Ascending aorta (tissue), 2 donors: ENCODE measurements at places on chromosomes 7 and 10.

GRCh38 chr7:8913682-8914081, 480.3 kb downstream of the NXPH1 start:
- no peak for DNase-seq
- no peaks in the 10 kb centered on the region for H3K27me3 ChIP-seq
- no peak overlapping the region for H3K27ac ChIP-seq
- no peak overlapping the region for H3K4me3 ChIP-seq

DNA sequence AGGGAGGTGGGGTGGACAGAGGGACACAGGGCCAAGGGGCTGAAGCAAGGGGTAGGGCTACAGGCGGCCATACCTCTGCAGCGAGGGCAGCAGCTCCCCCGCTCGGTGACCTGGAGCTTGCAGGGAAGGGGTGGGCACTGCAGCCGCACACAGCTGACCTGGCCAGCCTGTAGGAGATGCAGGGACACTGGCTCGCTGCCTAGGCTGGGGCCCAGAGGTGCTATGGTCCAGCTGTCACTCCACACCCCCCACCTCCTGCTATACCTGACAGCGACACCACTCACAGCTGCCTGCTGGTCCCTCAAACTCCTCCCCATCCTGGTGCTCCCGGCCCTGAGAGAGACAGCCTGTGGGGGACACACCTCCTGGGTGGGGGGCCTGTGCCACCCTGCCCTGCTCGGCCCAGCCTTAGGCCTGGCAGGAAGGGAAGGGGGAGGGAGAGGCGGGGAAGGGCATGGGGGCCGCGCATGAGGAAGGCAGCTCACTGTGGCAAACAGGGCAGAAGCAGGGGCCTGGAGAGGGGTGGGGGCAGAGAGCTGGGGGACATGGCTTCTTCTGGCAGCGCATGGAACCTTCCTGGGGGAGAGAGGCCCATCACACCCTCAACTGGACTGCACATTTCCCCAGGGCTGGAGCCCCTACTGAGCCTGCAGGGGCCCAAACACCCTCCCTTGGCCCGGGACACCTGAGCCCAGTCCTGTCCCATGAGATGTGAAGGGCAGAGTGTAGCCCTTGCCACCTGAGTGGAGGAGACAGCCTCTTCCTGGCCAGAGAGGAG, 23.9 kb downstream of the ATP6V1F start:
- no peaks in the 10 kb centered on the region for H3K36me3 ChIP-seq
- no peak overlapping the region for H3K27ac ChIP-seq
- H3K27me3 ChIP-seq: no peaks in the 10 kb centered on the region
- DNase-seq: no peak
- no peaks in the 10 kb centered on the region for H3K4me1 ChIP-seq

DNA sequence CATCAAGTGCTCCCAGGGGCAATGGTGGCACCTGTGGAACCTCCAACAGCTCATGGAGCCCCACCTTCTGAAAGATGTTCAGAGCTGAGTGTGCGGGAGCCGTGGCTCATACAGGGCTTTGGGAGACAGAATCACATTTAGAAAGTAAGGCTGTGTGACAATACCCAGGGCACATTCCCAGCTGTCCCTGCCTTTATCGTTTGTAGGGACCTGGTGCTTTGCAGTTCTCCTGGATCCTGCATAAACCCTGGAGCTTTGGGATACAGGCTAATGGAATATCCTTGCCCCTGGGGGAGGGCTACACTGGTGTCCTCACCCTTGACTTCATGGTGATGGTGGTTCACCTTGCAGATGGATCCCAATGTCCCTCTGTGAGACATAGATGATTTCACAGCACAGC, 134.8 kb upstream of the LAMB4 start:
- H3K27ac ChIP-seq: no peak overlapping the region
- no peaks in the 10 kb centered on the region for H3K4me1 ChIP-seq
- H3K4me3 ChIP-seq: no peak overlapping the region
- H3K27me3 ChIP-seq: no peaks in the 10 kb centered on the region

DNA sequence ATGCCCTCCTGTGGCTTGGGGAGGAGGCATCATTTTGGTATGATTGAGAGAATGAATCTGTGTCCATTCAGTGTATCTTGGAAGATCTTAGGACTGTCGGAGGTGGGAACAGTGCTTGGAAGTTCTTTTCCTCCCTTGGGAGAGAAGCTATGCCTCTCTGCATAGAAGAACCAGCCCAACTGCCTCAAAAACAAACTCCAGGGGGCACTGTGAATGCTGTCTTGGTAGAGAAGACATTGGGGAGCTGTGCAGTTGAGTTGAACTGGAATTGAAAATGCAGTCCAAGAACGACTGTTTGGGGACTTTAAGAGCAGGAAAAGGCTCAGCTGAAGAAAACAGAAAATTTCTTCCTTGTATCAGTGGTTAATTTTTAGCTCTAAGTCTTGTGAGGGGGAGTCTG, 4.9 kb upstream of the GJD4 start:
- DNase-seq: no peak
- H3K27ac ChIP-seq: no peak overlapping the region
- H3K27me3 ChIP-seq: no peaks in the 10 kb centered on the region
- no peak overlapping the region for H3K4me3 ChIP-seq
- no peaks in the 10 kb centered on the region for H3K4me1 ChIP-seq
- H3K36me3 ChIP-seq: no peaks in the 10 kb centered on the region

- no peak overlapping the region for H3K4me3 ChIP-seq
- no peak for DNase-seq
- H3K36me3 ChIP-seq: no peaks in the 10 kb centered on the region
- H3K27me3 ChIP-seq: no peaks in the 10 kb centered on the region
Observed at GRCh38 chr10:112526139-112526538, 79.1 kb downstream of the VTI1A start.

DNA sequence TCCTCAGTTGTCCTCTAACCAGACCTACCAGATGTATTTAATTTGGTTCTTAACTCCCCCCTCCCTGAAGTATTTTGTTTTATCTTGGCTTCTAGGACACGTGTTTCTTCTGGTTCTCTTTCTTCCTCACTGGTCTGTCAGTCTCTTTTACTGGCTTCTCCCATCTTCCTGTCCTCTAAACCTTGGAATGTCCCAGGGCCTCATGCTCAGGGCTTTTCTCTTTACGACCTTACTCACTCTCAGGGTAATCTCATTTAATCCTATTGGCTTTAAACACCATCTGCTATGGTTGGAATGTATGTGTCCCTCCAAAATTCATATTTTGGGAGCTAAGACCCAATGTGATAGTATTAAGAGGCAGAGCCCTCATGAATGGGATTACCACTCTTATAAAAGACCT, 418.2 kb upstream of the PODXL start:
- H3K27me3 ChIP-seq: no peaks in the 10 kb centered on the region
- H3K36me3 ChIP-seq: no peaks in the 10 kb centered on the region
- no peak overlapping the region for H3K27ac ChIP-seq
- H3K4me3 ChIP-seq: no peak overlapping the region
- DNase-seq: no peak
- no peaks in the 10 kb centered on the region for H3K4me1 ChIP-seq

GRCh38 chr10:52865213-52865612, 92.6 kb upstream of the MBL2 start:
- DNase-seq: no peak
- H3K27ac ChIP-seq: no peak overlapping the region
- no peaks in the 10 kb centered on the region for H3K4me1 ChIP-seq
- no peaks in the 10 kb centered on the region for H3K36me3 ChIP-seq
- no peaks in the 10 kb centered on the region for H3K27me3 ChIP-seq

GRCh38 chr10:131211559-131211958, 100.0 kb downstream of the TCERG1L start:
- H3K4me3 ChIP-seq: no peak overlapping the region
- no peak for DNase-seq
- no peaks in the 10 kb centered on the region for H3K4me1 ChIP-seq
- no peaks in the 10 kb centered on the region for H3K36me3 ChIP-seq

DNA sequence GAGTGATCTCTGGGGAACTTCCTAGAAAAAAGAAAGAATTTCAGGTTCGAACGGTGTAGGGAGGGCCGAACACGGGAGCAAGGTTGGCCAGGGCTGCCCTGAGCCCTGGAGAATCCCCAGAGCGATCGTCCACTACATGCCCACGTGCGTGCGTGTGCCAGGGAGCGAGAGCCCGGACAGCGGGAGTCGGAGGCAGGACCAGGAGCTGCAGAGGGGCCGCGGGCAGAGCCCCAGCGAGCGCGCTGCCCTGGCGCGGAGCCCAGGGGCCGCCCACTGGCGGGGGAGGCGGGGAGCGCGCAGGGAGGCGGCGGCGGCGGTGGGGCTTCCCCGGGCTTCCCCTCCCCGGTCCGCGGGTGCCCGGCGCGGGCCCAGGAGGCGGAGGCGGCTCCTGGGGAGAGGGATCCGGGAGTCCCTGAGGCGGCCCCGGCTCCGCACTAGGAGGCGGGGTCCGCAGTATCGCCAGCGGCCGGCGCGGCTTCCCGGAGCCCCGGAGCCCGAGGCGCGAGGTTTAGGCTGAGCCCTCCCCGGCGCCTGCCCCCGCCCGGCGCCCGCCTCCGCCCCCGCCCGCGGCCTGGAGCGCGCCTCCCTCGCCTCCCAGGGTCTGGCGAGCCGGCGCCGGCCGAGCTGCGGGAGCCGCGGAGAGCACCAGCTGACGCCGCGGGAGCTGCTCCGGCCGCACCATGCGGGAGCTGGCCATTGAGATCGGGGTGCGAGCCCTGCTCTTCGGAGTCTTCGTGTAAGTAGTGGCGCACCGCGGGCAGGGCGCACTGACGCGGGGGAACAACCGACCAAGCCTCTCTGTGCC, at the start of gene PLPP4:
Gene PLPP4, plus strand, starts transcription at position 602 of the 805 bp plus-strand sequence. Its CDS starts 79 bp downstream, at position 681.
- no peak within 1 kb of the TSS for H3K27ac ChIP-seq
- DNase-seq: no peak
- H3K36me3 ChIP-seq: no peaks in the 10 kb centered on the region
- H3K4me1 ChIP-seq: no peaks in the 10 kb centered on the region
- peaks cover 5% of the 10 kb centered on the region for H3K27me3 ChIP-seq

- H3K27me3 ChIP-seq: no peaks in the 10 kb centered on the region
- no peak overlapping the region for H3K4me3 ChIP-seq
- no peak for DNase-seq
- no peaks in the 10 kb centered on the region for H3K36me3 ChIP-seq
- no peaks in the 10 kb centered on the region for H3K4me1 ChIP-seq
- H3K27ac ChIP-seq: no peak overlapping the region
Observed at GRCh38 chr10:71854031-71854430, 3.0 kb upstream of the PSAP start.

DNA sequence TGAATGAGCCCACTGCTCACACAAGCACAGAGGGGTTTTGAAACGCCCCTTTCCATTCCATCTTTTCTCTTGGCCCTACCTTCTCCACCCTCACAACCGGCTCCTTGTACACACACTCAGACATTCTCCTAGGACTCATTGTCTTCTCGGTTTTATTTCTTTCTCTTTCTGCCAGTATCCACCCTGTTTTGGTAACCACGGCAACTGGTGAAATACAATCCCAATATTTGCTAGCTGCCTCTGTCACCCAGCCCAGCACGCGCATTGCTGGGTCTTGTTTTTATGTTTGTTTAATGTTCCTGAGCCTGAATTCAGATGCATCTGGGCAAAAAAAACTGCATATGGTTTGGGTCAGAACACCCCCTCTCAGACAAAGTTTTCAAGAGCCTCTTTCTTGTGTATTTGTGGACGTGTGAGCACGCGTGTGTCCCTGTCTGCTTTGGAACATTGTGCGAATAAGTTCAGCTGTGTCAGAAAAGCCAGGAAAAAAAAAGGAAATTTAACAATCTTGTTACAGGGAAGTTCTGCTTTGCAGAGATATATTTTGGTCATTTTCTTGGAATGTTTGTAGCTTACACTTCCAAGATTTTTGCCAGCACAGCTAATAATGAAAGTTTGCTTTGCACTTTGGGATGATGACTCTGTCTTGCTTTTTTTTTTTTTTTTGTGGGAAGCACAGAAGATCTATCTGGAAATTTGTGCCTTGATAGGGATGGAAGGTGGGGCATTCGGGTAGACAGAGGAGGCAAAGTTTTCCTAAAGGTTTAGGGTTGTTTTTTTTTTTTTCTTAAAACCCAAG, 225.9 kb downstream of the TRIL start:
- no peaks in the 10 kb centered on the region for H3K27me3 ChIP-seq
- peak overlapping the region; percentile 52 for H3K4me3 ChIP-seq
- peak; percentile 66 for DNase-seq

DNA sequence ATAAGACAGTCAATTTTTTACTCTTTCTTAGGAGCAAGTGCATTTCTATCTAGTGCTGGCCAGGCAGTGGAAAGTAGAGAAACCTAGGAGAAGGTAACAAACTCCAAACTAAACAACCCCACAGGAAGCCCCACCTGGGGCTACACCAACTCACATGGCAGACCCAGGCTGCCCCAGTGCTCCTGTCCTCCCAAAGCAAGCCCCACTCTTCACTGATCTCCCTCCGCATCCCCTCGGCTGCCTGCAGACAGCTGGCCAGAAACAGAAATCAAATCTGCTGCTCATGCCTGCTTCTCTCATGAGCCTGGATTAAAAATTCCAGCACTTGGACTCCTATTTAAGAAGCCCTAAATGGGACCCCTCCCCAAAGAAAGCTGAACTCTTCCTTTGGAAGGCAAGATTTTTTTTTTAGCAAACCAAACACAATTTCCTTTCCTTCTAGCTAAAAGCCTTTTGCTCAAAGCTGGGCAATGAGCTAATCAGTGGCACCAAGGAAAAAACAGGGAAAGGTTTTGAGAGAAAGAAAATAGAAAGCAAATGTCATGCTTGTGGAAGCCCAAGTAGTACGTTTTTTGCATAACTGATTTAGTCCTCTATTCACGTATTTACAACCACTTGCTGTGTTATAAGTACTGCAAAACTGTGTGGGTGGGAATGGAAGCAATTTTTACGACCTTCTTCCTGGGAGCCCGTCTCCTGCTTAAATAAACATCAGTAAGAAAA, 10.8 kb downstream of the PDE1C start:
- H3K36me3 ChIP-seq: no peaks in the 10 kb centered on the region
- H3K27ac ChIP-seq: no peak overlapping the region
- H3K4me3 ChIP-seq: no peak overlapping the region
- no peak for DNase-seq
- H3K27me3 ChIP-seq: no peaks in the 10 kb centered on the region

DNA sequence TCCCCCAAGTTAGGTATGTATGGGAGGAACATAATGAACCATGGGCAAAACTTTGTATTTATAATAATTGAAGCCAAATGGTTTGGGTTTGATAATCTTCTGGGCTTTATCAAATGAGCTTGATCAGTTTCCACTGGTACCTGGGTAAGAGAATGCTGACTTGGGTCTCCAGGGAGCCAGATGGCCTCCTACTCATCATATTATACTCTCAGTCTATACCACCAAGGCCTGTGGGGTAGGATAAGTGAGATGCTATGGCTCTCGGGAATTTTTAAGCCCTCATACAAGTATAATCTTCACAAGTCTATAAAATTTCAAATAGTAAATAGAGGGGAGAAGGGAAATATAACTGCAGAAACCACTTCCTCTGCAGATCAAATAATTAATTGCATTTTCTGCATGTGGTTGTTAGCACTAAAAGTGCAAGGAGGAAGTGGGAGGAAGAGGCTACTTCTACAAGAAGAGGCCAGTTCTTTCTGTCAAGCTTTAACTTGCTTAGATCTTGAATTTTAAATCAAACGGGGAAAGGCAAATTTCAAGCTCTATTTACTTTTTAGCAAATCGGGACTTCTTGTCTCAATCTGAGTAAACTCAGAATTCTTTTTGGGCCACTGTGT, 349.0 kb downstream of the SORCS1 start:
- H3K27ac ChIP-seq: no peak overlapping the region
- H3K4me1 ChIP-seq: no peaks in the 10 kb centered on the region
- H3K4me3 ChIP-seq: no peak overlapping the region
- no peak for DNase-seq
- H3K27me3 ChIP-seq: no peaks in the 10 kb centered on the region

- H3K36me3 ChIP-seq: no peaks in the 10 kb centered on the region
- no peak for DNase-seq
- H3K27me3 ChIP-seq: no peaks in the 10 kb centered on the region
- H3K4me3 ChIP-seq: no peak overlapping the region
Observed at GRCh38 chr10:15223174-15223573, 54.7 kb upstream of the NMT2 start.

- DNase-seq: no peak
- H3K27me3 ChIP-seq: no peaks in the 10 kb centered on the region
- no peaks in the 10 kb centered on the region for H3K4me1 ChIP-seq
- no peak overlapping the region for H3K4me3 ChIP-seq
- H3K27ac ChIP-seq: no peak overlapping the region
Observed at GRCh38 chr10:122485670-122486069, 24.3 kb downstream of the HTRA1 start.
